Lower lobe of right lung (tissue), 2 donors: ENCODE measurements at places on chromosomes 6 and 20. TPM values are rescaled to one million over a fixed set of nuclear protein-coding genes. Genes with fewer than 3 reads are reported as not detected.

DEFB132 gene
- not detected for total RNA-seq

GABRR1 gene
- total RNA-seq = not detected

LY6G6F gene
- 0.97 TPM for total RNA-seq

RGL2 gene
- 117 TPM for total RNA-seq

BHLHE23 gene
- total RNA-seq = not detected

LY6G6D gene
- total RNA-seq = not detected

RAB44 gene
- total RNA-seq = 0.95 TPM

HDGFL1 gene
- total RNA-seq = not detected

NPBWR2 gene
- not detected for total RNA-seq

NHLRC1 gene
- total RNA-seq = 2.4 TPM

TRIM10 gene
- total RNA-seq = not detected

TAGAP gene
- 17.1 TPM for total RNA-seq

RHAG gene
- not detected for total RNA-seq

ABHD16B gene
- total RNA-seq = not detected

RIPOR3 gene
- 11.0 TPM for total RNA-seq

IRF4 gene
- total RNA-seq = 6.0 TPM

MYL9 gene
- total RNA-seq = 274 TPM

FAM83C gene
- not detected for total RNA-seq

GPR63 gene
- 0.71 TPM for total RNA-seq

NKX2-2 gene
- total RNA-seq = not detected

SLC52A3 gene
- total RNA-seq = 1.1 TPM

ZFP57 gene
- not detected for total RNA-seq

ULBP1 gene
- total RNA-seq = 2.0 TPM

SYCP2L gene
- total RNA-seq = 1.0 TPM

OOEP gene
- total RNA-seq = not detected

VGLL2 gene
- total RNA-seq = not detected

TGM3 gene
- total RNA-seq = 0.32 TPM

CYP39A1 gene
- 5.4 TPM for total RNA-seq

ISM1 gene
- 8.4 TPM for total RNA-seq

RIMS1 gene
- 3.8 TPM for total RNA-seq
